Central memory CD8-positive, alpha-beta T cell (primary cell): ENCODE measurements at places on chromosomes 7 and 10.

DNA sequence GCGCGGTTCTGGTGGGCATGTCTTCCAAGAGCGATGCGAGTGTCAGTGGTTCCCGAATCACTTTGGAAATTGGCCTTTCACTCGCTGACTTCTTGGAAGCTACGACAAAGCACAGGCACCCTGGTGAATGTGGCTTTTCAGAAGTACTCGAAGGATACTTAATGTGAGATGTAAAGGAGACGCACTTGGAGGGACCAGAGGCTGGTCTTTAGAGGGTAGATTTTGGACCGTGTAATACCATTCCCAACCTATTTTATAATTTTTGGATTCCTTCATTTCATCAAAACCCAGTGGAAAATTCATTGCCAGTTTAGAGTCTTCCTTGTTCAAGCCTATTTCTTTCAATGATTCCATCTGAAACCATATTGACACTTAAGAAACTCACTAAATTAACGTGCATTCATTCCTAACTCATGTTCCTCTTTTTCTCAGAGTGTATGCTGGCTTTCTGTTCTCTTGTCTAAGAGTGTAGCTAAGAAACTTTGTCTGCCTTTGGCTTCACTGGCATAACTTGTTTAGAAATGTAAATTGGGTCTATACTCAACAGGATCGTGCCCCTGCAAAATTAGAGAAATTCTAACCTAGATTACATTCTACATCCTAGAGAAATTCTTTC, 645 bp upstream of the COPG2 start:
- no peak for DNase-seq

DNA sequence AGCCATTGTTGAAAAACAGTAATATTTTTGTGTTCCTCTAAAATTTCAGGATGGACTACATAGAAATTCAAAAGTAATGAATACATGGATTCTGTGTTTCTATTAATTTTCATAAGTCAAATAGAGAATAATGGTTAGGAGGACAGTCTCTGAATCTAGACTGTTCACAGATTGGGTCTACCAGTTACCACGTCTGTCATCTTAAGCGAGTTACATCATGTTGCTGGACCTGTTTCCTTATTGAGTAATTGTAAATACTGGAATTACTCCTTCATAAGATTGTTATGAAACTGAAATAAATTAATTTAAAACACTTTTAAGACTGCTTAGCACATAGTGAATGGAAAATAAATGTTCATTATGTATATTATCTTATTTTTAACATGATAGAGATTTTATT, 172.3 kb downstream of the KCND2 start:
- no peak for DNase-seq

- no peak for DNase-seq
Observed at GRCh38 chr10:27188259-27188658, 33.1 kb downstream of the MASTL start.

DNA sequence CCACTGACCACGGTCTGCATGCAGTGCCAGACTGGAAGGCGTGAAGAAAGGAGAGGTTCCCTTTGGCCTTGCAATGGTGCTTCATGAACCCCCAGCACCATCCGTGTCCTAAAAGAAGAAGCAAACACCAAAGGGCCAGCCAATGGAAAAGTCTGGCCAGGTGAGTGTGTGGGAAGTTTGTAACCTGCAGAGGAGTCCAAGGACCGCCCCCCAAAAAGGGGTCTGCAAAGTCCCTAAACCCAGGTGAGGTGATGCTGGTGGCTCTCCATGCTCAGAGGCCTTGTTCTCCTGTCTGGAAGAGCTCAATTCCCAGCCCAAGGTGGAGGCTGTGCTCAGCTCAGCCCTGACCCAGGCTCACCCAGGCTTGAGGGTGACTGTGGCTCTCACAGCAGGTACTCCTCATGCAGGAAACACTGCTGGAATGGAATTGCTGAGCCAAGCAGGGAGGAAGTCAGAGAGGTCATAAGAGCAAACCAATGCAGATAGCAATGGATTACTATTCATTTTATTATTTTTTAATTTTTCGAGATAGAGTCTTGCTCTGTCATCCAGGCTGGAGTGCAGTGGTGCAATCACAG, 52.4 kb upstream of the NANOS1 start:
- no peak for DNase-seq
